Mesothelial cell of epicardium (in vitro differentiated cells): ENCODE measurements at places on chromosomes 16 and 17.

DNA sequence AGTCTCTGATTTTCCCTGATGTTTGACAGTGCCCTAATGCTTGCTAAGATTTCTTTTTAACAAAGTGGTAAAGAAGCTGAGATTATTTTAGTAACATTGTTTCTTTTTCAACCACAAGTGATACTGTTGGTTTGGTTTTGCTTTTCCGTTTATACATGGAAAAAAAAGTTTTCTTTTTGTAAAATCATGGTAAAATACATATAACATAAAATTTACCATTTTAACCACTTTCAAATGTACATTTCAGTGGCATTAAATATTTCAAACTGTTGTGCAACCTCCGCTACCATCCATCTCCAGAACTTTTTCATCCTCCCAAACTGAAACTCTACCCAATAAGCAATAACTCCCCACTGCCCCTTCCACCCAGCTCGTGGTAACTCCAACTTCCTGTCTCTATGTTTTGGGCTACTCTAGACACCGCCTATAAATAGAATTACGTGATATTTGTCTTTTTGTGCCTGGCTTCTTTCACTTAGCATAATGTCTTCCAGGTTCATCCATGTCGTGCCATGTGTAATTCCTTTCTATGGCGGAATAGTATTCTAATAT is 4.6 kb downstream of the CIITA start:
- no peak for DNase-seq

GRCh38 chr17:9230346-9230745 is 209.0 kb downstream of the NTN1 start:
- DNase-seq = no peak

GRCh38 chr16:21150375-21151001 is at the start of gene DNAH3:
Gene DNAH3 (minus strand): TSS chr16:21150846. CDS start chr16:21150319, 527 bp downstream.
- no peak for DNase-seq

DNA sequence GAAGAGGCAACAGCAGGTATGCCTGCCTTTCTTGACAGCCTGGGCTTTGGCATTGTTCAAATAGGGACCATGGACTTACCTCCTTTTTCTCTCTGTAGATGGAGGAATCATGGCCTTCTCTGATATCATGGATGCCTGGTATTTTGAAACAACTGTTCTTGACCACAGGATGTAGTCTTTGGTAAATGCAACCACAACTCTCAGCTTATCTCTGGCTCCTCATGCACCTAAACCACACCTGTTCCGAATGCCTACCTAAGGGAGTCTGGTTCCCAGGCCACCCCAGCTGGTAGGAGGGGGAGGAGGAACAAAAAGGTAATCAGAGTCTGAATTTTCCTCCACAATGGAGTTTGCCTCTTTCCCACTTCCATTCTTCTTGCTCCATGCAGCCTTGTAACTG is 18.8 kb downstream of the CDK5RAP3 start:
- no peak for DNase-seq

- DNase-seq = no peak
Observed at GRCh38 chr17:61002316-61002736, 324.7 kb downstream of the BCAS3 start.

GRCh38 chr17:18028952-18029540 is 9.9 kb downstream of the ATPAF2 start:
- no peak for DNase-seq

DNA sequence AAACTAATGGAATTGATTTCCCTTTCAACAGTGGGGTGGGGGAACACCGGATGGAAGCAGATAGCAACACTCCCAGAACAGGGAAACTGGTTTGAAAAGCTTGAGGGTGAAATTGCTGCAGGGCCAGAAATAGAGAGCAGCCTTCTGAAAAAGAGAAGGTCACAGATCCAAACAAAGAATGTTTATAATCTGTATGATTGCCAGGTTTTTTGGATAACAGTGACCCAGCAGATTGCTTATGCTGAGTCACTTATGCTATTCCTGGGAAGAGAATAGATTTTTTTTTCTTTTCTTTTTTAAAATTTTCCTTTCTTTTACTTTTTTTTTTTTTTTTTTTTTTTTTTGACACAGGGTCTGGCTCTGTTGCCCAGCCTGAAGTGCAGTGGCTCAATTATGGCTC is 641.3 kb downstream of the KCNJ2 start:
- no peak for DNase-seq

DNA sequence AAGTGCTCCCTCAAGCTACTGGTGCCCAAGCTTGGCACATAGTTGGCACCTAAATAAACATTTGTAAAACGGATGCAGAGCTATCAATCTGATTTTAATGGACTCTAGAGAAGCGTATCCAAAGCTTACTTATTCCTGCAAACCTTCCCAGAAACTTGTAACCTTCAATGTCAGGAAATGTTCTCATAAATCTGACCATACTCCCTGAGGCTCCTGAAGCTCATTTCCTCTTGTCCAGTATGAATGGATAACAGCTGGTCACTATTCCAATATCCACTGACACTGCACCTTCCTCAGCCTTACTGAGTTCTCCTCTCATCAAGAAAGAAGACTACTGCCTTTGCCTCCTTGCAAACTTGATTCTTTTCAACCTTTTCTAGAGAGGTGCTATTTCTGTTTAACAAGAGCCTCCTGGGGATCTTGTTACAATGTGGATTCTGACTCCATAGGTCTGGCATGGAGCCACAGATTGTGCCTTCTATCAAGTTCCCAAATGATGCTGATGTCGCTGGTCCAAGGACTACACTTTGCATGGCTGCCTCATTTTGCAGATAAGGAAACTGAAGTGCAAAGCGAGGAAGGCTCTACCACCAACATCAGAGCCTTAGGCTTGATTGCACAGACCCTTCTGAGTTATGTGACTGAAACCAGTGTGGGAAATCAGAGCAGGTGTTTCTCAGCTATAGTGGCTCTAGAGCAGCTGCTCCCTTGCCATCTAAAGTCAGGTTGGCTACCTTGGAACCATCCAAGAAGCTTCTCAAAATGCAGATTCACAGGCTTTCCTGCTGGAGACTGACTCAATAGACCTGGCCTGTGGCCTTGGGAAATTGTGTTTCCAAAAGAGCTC is 377.8 kb downstream of the SOX9 start:
- DNase-seq = no peak

DNA sequence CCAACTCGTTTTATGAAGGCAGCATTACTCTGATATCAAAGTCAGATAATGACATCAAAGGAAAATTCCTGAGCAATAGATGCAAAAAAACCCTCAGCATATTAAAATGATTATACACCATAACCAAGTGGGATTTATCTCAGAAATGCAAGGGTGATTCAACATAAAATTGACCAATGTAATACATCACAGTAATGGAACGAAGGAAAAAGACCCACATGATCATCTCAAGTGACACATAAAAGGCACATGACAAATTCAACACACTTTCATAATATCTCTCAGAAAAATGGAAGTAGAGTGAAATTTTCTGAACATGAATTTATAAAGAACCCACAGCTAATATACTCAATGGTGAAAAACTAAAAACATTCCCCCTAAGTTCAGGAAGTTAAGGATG is 118.8 kb downstream of the ITFG1 start:
- DNase-seq = no peak

- DNase-seq = no peak
Observed at GRCh38 chr17:3512505-3513171, 36.8 kb downstream of the ASPA start.

DNA sequence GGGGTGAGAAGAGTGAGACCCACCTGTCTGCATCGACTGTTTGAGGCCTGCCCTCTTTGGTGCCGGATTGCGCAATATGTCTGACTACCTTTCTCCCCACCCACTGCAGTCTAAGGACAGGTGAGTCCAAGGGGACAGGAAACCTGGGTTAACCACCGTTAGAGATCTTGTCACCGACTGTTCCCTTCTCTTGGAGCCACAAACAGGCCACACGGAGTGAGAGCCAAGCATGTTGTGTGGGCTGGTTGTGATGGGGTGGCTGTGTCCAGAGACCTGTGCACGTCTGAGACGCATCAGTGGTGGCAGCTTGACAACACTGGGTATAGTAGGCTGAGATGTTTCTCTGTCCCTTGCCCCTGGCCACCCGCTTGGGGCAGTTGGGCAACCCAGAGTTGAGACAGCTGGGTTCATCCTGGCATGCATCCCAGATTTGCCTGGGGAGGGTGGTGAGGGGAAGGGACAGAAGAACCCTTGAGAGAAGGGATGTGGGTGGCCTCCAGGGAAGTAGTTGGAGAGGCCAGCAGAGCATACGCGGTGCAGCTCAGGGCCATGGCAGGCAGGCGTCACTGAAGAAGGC is 21.4 kb downstream of the MPRIP start:
- DNase-seq = no peak

- DNase-seq = no peak
Observed at GRCh38 chr17:78268951-78269905, 37.8 kb downstream of the TMEM235 start.

DNA sequence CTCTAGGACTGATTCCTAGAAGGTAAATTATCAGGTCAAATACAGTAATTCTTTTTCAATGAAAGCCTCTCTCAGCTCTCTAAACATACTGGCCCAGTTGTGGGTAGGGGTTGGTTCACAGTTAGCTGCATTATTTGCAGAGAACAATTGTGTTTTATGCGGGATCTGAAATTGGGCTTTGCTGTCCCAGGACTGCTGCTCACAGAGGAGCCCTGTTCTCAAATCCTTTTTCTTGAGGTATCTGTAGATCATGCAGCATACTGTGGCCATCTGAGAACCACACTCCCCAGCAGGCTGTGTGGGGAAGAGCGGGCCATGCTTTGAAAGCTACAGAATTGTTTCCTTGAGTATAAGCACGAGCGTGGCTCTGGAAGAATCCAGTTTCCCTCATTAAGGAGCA is 17.5 kb downstream of the MTHFSD start:
- no peak for DNase-seq

GRCh38 chr17:10802496-10803284 is 1.2 kb downstream of the TMEM238L start:
- no peak for DNase-seq

- DNase-seq = peak; percentile 56
Observed at GRCh38 chr16:70428178-70428998, 10.5 kb downstream of the ST3GAL2 start.

DNA sequence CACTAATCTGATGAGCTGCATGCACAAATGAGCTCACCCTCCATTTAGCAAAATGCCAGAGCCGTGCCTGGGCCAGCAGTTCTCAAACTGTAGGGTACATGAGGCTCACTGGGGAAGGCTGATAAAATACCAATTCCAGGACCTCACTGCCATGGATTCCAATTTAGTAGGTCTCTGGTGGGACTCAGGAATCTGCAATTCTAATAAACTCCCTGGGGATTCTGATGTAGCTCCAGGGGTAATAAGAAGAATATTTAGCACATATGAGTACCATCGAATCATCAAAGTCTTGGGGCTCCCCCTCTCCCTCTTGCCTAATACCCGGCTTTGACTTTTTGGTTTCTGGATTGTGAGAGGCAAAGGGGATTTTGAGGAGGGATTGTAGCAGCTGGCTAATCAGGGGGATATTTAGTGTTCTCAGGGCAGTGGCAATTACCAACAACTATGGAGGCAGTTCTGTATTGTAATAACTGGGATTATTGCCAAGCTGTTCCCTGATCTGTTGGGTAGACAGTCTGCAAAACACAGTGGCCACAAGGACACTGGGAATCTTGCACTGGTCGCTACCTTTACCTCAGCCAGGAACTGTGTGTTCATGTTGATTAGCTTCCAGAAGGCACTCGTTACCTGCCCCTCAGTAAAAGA is 140.4 kb downstream of the SHISA9 start:
- no peak for DNase-seq
